ENCODE measurements at places on chromosomes 2 and 18.

GRCh38 chr2:222792001-222792611 is 68.7 kb upstream of the ACSL3 start:
- DNase-seq, result no peak

GRCh38 chr2:237125967-237126366 is 40.3 kb downstream of the COPS8 start:
- DNase-seq, result no peak

- DNase-seq, result no peak
These were observed 555.2 kb downstream of the DCDC2C start for GRCh38 chr2:4258563-4258962.

GRCh38 chr18:582465-582864 is 2.3 kb downstream of the CETN1 start:
- no peak for DNase-seq

DNA sequence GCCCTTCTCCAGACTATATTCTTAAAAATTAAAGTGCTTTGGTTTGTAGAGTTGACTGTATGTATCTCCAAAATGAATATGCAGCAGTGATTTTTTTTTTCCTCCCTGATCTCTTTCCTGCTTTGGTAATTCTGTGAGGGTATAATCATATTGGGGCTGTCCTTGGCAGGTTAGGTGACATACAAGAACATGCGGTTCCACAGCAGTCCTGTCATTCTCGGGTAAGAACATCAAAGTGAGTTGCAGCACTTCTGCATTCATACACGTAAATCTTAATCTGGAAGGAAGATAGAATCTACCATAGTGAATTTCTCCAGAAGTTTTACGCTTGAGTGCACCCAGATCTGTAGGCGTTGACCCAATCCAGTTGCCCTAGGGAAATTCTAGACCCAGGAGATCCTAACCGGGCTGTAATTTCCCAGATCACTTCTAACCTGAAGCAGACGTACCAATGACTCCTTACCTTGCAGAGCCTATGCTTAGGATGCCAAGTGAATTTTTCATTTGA is 109.4 kb downstream of the PRPF40A start:
- DNase-seq, result no peak

DNA sequence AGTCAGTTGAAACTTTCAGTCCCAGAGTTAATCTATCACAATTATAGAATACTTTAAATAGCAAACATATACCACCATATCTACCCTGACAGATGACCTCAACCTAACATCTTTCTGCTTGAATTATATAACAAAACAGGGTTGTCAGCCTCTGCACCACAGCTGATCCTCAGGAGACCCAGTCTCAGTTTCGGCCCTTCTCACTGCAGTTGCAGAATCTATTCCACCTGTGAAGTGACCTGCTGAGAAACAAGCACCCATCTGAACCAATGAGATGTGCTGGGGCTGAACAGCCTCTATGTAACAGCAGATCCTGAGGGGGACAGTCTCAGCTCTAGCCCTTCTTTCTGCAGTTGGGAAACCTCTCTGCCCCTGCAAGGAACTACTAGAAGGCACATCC is 567.6 kb downstream of the KCNJ3 start:
- DNase-seq, result no peak
